ENCODE measurements at places on chromosomes 3 and 15.

GRCh38 chr3:9373465-9373864 is 10.6 kb downstream of the THUMPD3 start:
- DNase-seq = no peak

DNA sequence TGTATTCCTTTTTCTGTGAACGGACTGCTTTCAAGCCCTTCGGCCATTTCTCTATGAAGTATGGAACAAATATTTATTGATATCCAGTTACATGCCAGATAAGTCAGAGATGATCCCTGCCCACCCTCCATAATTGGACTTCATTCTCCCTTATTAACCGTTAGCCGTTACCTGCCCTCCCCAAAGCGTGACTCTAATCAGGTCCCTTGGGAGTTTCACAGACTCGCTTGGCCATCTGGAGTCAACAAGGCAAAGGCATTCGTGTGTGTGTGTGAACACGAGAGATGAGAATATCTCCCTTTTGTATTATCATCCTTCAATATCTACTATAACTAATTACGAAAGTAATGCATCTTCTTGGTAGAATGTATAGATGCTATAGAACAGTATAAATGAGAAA is 314.5 kb downstream of the TLE3 start:
- no peak for DNase-seq

DNA sequence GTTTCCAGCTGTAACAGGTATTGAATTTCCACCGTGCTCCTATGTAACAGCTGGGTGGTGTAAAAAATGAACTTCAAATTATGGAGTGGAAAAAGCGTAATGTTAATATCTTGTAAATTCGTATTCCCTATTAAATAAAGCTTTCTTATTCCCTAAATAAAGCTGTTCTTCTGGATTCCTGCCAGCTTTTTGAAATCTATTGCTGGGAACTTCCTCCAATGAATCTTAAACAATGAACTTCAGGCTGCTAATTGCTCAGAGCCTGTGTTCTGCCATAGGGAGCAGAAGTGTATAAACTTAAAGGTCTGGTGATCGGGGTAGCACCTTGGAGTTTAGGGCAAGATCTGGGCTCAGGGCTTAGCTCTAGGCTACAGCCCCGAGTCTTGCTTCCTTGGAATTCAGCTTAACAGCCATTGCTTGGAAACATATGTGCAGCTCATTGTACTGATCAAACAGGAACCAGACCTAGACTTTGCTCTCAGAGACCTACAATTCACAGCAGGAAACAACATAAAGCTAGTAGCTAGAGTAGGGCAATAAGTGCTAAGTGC is 1.4 kb downstream of the ARL14 start:
- no peak for DNase-seq

GRCh38 chr3:170010498-170010897 is 27.3 kb upstream of the GPR160 start:
- no peak for DNase-seq

DNA sequence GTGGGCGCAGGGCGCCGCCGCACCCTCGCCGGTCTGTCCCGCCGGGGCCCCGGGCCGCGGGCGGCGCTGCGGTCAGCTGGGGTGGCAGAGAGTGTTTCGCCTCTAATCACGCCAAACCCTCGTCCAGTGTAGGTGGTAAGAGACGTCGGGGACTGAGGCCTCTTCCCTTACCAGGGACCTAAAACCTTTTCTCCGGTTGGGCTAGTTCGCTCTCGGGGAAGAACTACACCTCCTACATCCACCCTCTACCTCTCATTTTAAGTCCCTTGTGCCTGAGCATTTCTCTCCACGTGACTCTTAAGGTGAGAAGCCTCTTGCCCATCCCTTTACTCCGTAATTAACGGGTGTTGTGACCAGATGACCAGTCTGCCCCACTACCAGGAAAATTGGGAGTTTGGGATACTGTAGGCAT is 520 bp downstream of the TMEM42 start:
- DNase-seq = no peak

DNA sequence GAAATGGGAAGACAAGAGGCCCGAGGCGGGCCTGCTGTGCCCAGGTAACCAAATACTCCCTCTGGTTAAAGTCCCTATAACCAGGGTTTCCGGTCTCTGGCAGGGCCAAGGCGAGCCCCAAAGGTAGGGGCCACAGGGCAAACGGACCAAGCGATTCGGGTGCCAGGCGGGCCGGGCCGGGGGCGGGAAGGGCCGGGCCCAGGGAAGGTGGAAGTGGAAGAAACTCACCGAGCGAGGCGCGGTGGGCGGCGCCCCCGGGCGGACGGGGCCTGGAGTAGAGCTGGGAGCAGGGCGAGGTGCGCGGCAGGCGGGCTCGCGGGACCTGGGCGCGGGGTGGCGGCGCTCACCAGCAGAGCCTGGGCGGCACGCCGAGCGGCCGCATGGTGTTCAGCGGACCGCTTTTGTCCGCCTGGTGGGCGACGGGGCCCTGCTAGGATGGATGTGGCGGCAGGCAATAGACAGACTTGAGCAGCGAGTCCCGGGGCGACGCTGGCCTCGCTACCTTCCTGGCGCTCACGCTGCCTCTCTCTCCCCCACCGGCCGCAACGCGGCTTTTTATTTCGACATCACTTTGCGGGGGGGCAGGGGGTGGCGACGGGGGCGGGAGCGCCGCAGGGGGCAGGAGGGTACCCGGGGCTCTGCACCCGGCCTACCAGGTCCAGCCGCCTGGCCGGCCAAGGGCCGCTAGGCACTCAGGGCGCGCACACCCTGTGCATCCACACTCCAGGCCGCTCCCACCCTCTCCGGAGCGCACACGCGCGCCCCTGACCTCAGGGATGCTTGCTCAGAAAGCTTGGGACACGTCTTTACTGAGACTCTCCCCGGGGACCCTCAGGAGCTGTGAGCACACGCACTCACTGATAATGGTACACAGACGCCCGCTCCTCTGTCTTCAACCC is at the start of gene GATA2:
GATA2 (minus strand) TSS at position 531 of the 899 bp plus-strand sequence. CDS start 6,170 bp downstream, outside the sequence.
- no peak for DNase-seq
